CD4-positive, alpha-beta T cell treated with Interleukin-6 for 4 hours (primary cell): ENCODE measurements at places on chromosomes 12 and 14.

DNA sequence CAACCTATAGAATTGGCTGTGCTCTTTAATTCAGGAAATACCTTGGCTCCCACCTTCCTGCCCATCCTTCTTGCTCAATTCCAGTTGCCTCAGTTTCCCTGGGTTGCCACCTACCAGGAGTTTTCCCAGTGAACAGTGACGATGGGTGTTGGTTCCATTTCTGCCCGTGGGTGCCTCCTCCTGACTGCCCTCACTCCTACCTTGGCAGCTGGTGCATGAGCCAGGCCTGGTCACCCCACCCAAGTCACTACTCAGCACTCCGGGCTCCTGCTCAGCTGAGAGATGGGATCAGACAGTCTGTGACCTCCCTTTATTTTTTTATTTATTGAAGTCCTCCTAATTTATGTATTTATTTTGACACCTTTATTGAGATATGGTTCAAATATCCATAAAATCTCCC, 31.0 kb upstream of the PTGR2 start:
- DNase-seq, result no peak

DNA sequence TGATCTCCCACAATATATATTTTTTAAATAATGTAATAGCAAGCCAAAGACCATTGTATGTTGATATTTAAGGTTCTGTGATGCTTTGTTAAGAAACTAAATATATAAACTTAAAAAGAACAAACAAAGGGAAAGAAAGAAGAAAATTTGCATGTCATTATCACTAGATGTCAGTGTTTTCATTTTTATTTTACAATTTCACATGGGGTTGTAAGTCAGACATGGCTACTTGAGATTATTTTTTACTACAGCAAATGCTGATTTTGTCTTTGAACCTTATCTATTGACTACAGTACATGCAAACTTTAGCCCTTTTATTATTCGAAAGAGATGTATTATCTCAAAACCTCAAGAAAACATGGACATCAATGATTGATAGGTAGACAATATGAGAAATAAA, 36.1 kb downstream of the SLCO1C1 start:
- DNase-seq, result no peak

DNA sequence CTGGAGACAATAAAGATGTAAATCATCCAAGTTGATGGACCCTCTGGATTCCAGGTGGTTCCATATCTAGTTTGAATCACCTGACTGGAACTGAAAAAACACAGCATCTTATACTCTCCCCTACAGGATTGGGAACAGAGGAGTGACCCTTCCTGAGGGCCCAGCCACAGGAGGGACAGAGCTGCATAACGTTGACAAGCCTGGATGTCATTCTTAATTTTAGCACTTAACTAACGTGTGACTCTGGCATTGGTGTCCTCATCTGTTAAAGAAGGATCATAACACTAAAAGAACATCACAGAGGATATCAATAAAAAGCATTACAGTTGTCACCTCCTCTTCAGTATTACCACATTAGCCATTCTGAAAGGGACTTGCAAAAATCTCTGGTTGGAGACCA, 47.7 kb downstream of the STON2 start:
- DNase-seq, result no peak

GRCh38 chr12:25276199-25276937, 25.6 kb upstream of the KRAS start:
- peak; percentile 72 for DNase-seq

DNA sequence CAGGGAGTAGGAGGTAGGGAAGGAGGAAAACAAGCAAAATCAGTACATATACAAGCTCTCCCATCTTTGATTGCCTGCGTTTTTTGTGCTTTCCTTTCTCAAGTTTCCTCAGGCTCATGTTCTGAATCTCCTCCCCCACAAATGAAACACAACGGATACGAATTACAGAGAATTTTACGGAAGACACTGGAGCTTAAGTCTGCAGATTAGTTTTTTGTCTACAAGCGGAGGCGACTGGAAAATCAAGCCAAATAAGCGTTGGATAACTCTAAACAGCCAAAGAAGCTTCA, 612 bp downstream of the WBP11 start:
- no peak for DNase-seq
